ENCODE measurements at places on chromosomes 3 and 15.

DNA sequence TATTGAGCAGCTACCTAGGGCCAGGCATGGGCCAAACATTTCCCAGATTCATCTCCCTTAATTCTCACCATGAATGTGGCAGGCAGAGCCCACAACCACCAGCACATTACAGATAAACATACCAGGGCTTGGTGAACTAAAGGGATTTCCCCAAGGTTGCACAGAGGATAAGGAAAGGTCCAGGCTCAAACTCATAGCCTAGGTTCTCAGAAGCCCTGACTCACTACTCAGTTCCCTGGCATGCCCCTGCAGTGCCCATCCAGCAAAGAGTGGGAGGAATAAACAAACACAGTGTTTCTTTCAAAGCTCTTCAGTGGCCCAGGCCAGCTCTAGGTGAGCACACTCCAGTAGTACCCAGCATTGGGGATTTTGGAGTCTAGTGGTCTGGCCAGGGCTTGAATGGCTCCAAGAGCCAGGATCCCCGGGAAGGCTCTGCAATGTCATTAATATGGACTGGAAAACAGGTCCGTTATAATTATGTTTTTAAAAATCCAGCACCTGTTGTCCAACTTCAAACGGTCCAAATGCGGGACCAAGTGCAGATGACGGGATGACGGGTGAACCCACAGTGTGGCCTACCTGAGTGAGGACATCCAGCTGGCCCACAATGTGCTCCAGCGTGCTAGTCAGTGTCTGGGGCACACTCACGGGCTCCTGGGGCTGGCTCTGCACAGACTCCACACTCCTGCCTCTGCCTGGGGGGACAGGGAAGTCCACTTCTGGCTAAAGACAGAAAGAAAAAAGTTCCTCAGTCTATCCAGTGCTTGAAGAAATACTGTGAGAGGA is 39.8 kb upstream of the DUSP7 start:
- DNase-seq = no peak

DNA sequence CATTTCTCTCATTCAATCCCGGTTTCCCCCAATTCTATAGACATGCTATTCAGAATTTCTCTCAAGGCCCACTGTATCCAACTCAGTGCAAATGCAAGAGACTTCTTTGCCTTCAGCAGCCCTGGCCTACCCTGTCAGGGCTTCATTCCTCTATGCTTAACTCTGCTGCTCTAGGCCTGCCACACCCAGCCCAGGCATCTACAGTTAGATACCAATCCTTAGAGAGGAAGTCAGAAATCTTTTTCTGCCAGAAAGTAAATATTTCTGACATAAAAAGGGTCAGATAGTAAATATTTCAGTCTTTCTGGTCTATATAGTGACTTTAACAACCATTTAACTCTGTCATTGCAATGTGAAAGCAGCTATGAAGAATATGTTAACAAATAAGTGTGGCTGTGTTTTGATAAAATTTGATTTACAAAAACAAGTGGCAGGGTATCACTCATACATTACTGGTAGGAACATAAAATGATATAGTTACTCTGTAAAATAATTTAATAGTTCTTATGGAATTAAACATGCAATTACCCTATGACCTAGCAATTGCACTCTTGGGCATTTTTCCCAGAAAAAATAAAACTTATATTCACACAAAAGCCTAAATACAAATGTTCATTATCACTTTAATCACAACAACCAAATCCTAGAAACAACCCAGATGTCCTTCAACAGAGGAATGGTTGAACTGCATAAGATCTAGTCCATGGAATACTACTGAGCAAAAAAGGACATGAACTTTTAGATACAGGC is 942.0 kb downstream of the SQOR start:
- no peak for DNase-seq

- no peak for DNase-seq
These were observed 888 bp downstream of the PPP2R3A start for GRCh38 chr3:135966271-135966961.

GRCh38 chr3:179589143-179589542 is 15.3 kb downstream of the MRPL47 start:
- DNase-seq = no peak

GRCh38 chr3:161415506-161416231 is 44.4 kb upstream of the SPTSSB start:
- DNase-seq = no peak

- no peak for DNase-seq
These were observed 16.7 kb downstream of the KAT2B start for GRCh38 chr3:20056725-20057611.

- no peak for DNase-seq
These were observed 59.4 kb downstream of the WNT5A start for GRCh38 chr3:55427739-55428138.

- no peak for DNase-seq
These were observed 243.7 kb downstream of the UACA start for GRCh38 chr15:70519616-70520015.

DNA sequence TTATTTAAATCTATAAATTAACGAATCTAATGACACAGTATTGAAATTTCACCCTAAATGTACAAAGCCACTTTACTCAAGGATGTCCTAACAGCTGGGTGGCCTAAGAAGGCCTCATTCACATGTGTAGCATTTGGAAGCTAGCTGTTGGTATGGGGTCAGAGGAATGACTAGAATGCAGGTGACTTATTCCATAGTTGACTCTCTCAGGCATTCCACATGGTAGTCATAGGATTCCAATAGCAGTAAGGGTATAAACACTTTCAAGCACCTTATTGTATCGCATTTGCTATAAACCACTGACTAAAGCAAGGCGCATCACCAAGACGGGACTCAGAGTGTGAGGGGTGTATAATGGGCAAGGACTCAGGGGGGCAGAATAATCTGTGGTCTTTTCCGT is 294.8 kb upstream of the EPHA3 start:
- DNase-seq = no peak

DNA sequence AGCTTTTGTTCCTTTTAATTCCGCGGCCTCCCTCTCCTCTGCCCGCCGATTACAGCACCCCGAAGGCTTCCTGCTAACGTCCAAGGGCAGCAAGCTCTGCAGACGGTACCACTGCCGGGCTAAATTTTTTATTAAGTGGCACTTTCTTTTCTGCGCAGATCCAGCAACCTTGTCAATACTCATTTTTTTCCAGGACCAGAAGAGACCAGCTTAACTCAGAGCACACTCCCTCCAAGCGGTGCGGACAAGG is 542 bp upstream of the MEIS2 start:
- no peak for DNase-seq

- no peak for DNase-seq
These were observed 48.1 kb downstream of the PTPN9 start for GRCh38 chr15:75531041-75531450.

DNA sequence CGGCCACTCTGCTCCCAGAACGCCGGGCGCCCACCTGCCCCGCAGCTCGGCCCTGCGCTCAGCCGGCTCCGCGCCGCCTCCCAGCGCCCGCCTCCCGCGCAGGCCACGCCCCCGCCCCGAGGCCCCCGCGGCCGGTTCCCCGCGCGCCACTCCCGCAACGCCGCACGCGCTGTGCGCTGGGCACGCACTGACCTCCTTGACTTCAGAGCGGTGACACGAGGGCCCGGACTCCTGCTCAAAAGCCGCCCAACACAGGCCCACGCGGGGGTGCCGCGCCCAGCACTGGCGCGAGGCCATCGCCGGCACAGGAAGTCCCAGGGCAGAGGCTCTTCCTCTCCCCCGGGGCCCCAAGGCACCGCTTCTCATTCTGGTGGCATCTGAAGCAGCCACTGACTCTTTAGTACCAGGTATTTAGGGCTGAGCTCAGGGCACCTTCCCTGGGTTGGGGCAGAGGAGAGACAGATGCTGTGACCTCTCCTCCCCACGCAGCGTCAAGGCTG is 12.4 kb downstream of the TNK2 start:
- peak; percentile 49 for DNase-seq

GRCh38 chr3:66443118-66443803 is 57.6 kb downstream of the LRIG1 start:
- DNase-seq = no peak

DNA sequence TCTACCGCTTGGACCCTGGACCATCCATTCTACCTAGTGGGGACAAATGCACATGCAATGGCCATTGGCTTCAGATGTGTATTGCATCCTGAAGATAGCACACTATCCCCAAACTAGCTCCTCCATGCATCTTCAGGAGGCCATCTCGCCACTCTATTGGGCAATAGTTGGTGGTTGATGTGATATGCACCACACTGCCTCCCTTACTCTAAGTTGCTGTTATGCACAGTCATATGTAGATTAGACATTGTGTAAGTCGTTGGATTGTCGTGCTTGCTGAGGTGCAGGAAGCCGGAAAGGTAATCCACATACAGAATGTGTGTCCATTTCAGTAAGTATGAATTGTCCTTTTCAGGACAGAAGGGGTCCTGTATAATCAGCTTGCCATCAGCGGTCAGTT is 26.7 kb upstream of the PLA2G4D start:
- no peak for DNase-seq

GRCh38 chr3:187210091-187210490 is 12.8 kb downstream of the RTP1 start:
- DNase-seq = no peak

GRCh38 chr3:99508191-99508590 is 130.2 kb upstream of the COL8A1 start:
- no peak for DNase-seq

- DNase-seq = no peak
These were observed 687 bp downstream of the ALDH1A3 start for GRCh38 chr15:100880139-100880896.

- DNase-seq = no peak
These were observed 115.2 kb upstream of the TSC22D2 start for GRCh38 chr3:150292891-150293290.

DNA sequence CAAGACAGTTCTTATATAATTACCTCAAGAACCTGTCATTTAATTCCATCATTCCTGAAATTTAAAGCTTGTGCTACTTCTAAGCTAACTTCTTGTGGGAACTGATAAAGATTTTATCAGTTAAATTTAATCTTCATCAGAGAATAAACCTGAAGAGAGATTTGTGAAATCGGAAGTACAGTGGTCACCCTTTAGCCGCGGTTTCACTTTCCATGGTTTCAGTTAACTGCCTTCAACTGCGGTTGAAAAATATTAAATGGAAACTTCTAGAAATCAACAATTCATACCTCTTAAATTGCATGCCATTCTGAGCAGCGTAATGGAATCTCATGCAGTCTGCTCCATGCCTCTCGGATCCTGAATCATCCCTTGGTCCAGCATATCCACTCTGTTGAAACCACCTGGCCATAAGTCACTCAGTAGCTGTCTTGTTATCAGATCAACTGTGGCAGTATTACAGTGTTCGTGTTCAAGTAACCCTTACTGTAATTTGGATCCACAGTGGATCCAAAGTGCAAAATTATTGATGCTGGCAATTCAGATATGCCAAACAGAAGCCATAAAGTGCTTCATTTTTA is 626.1 kb downstream of the CADM2 start:
- no peak for DNase-seq

DNA sequence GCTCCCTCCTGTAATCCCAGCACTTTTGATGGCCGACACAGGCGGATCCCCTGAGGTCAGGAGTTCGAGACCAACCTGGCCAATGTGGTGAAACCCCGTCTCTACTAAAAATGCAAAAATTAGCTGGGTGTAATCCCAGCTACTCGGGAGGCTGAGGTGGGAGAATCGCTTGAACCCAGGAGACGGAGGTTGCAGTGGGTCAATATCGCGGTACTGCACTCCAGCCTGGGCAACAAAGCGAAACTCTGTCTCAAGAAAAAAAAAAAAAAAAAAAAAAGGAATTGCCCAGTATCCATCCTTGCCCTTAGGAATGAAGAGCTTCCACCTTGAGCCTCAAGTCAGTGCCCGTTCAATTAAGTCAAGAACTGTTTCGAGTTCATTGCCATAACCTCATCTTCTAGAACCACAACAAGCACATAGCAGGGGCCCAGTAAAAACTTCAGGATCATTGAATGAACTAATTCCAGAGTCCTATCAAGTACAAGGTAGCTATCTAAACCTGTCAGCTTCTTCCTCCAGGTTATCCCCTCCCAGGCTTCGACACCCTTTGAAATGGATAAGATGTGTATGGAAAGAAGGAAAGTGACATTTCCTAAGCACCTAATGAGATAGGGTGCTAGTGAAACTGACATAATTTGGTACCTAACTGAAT is 826 bp downstream of the DBR1 start:
- no peak for DNase-seq

DNA sequence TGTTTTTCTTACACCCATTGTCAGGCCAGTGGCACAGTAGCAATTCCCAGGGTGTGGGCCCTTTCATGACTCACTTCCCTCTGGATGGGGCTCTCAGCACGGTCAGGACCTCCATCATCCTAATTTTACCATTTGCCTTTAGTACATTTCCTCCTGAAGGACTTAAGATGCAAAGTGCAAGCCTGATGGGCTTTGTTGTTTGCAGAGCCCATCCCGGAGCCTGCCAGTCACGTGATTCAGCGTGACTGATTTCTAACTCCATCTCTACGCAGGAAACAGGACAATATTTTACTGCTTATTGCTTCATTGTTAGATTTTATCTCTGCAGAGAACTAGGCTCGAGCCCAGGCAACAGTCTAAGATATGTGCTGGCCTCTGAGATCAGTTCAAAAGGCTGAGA is 223.7 kb downstream of the PDZRN3 start:
- no peak for DNase-seq

DNA sequence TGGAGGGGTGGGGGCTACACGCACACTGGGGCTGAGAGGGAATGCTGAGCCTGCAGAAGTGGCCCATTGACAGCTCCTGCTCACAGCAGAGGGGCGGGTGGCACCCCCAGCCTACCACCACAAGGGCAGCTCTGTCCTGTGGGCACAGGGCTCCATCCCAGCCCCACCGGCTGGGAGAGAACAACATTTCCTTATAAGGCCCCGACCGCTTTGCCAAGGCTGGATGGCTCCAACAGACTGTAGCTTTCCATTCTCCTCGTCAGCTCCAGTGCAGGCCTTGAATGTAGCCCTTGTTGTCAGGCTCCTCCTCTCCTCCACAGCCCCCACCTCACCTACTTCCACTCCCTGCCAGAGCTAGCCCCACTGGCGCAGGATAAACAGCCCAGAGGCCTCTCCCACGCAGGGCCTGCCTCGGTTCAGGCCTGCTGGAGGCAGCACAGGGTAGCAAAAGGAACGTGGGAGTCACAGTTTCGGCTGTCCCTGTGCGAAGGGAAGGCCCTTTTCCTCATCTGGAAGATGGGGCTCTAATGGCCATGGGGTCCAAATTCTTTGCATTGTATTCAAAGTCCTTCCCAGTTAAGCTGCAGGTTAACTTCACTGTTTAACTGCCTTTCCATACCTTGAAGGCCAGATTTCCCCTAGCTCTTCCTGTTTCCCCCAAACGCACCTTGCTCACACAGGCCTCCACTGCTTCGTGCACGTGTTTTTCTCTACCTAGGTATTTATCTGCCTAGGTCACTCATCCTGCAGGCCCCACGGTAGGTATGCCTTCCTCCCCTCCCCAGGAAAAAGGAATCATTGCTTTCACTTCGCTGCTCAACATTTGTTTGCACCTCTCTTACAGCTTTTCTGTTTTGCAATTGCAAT is 101.6 kb upstream of the LPP start:
- no peak for DNase-seq

DNA sequence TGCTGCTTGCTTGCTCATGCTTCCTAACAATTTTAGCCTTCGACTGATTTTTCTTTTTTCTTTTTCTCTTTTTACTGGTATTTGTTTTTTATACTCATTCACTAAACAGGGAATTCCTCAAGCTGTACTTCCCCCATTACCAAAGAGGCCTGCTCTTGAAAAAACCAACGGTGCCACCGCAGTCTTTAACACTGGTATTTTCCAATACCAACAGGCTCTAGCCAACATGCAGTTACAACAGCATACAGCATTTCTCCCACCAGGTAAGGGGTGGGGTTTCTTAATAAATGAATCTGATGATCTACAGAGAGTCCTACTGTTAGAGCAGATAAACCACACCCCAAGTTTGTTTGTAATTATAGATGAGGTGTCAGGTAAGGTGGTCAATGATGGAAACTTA is 178.8 kb downstream of the MBNL1 start:
- DNase-seq = no peak
